Nucleus accumbens (tissue), 56 donors: ENCODE measurements at places on chromosomes 7 and 10.

GRCh38 chr7:65968256-65969185 is 13.5 kb downstream of the GUSB start:
- no peak for DNase-seq

- DNase-seq: peak; percentile 43
Observed at GRCh38 chr7:17298102-17298839, at the start of gene AHR. Gene AHR (plus strand): TSS chr7:17298652. CDS start chr7:17299265, 613 bp downstream.

GRCh38 chr10:6362879-6363278 is 160.1 kb downstream of the PFKFB3 start:
- DNase-seq: no peak

- no peak for DNase-seq
Observed at GRCh38 chr7:41709621-41710020, 6.7 kb upstream of the INHBA start.

- no peak for DNase-seq
Observed at GRCh38 chr10:69869291-69869961, 67.7 kb downstream of the COL13A1 start.

DNA sequence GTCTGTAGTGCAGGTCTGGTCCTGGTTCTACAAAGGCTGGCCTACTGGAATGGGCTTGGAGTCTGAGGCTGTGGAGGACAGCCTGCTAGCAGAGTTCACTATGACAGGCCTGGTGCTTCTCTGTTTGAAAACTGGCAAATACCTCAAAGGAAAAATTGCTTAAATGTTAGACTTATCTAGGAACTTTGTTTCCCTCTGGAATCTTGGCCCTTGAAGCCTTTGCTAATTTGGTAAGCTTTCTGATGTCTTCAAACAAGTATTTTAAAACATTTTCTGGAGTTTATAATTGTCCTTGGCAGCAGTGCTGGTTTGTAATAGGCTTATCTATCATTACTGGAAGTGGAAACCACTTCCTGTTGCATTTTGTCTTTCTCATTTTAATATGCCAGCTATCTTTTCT is 139.7 kb downstream of the TMEM26 start:
- no peak for DNase-seq

- no peak for DNase-seq
Observed at GRCh38 chr7:151518105-151518946, 1.4 kb downstream of the RHEB start.

GRCh38 chr10:31000867-31001266 is 30.8 kb downstream of the ZNF438 start:
- no peak for DNase-seq

GRCh38 chr7:5375925-5376324 is 47.7 kb downstream of the TNRC18 start:
- DNase-seq: no peak

DNA sequence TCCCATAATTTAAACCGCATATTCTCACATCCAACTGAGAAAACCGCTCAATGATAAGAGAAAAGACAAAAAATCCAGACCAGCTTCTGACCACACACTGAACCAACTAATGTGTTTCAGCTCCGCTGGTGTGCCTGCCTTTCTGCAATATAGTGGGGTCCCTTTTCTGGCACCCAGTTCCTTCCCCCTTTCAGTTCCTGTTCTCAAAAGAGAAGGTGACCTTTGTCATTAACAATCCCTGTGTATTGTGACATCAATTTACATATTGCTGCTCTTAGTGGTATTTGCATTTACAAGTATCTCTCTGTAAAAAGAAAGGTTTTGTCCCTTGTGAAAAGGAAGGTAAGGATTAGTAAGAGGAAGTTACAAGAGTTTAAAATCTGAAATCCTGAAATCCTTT is 1.4 kb downstream of the PPP1R17 start:
- DNase-seq: no peak

DNA sequence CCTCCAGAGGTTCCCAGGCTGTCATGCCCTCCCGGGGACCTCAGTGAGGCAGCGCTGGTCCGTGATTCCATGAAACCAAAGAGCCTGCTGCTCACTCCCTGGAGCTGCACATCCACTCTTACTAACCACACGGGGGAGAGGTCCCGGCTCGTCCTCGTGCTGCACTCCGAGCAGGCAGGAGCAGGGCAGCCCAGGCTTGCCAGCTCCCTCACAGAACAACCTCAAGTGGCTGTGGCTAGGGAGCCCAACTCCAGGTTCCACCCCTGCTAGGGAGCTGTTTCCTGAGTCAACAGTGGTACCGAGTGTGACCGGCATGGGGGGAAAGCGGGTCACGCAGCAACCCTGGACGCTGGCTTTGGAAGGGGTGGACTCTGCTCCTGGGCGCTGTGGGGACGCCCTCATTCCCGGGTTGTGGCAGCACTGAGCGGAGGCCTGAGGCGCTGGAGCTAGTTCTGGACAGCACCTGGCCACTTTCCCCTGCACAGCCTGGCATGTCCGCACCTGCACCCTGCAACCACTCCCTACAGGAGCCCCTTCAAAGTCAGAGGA is 27.9 kb upstream of the PPP2R2D start:
- DNase-seq: no peak

DNA sequence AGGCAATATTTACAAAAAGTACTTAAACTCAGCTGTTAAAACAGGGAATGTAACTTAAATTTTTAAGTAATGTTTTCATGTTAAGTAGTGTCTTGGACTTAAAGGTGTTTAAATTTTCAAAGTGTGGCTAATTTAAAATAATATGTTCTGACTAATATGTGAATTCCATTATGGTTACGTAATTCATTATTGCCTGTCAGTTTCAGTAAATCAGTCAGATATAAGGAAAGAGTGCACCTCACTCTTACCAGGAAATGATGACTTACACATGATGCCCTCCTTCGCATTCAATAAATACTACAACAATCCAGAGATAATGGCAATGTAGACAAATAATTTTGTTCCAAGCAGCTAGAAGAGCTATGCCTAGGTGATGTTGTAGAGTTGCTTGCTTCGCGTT is 69.0 kb upstream of the WNT16 start:
- no peak for DNase-seq

GRCh38 chr10:77713521-77714280 is 76.1 kb upstream of the KCNMA1 start:
- no peak for DNase-seq

- no peak for DNase-seq
Observed at GRCh38 chr7:2985866-2986265, 57.8 kb downstream of the CARD11 start.

GRCh38 chr10:128907155-128907941 is 559.7 kb upstream of the MGMT start:
- DNase-seq: no peak

GRCh38 chr7:155256081-155256760 is 41.5 kb upstream of the INSIG1 start:
- no peak for DNase-seq

DNA sequence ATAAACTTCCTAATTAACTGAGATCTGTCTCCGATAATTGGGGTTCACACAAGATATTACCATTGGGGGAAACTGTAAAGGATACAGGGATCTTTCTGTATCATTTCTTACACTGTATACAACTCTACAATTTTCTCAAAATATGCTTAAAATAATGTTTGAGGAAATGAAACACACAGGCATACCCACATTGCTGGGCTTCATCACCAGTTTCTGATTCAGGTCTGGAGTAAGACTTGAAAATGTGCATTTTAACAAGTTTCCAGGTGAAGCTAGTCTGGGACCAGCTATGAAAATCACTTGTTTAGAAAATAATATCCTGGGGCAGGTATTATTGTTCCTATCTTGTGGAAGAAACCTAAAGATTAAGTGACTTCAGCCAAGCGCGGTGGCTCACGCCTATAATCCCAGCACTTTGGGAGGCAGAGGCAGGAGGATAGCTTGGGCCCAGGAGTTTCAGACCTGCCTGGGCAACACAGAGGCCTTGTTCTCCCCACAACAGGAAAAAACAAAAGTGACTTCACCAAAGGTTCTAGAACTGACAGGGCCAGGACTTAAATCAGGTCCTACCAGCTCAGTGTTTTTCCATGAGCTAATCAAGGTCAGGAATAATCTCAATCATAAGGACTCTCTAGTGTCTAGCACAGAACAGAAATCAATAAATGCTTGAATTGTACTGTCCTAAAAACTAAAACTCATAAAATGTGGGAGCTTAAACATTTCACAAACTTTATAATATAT is 12.6 kb downstream of the TOMM7 start:
- DNase-seq: no peak

- DNase-seq: no peak
Observed at GRCh38 chr10:71214641-71215559, 2.5 kb downstream of the UNC5B start.

DNA sequence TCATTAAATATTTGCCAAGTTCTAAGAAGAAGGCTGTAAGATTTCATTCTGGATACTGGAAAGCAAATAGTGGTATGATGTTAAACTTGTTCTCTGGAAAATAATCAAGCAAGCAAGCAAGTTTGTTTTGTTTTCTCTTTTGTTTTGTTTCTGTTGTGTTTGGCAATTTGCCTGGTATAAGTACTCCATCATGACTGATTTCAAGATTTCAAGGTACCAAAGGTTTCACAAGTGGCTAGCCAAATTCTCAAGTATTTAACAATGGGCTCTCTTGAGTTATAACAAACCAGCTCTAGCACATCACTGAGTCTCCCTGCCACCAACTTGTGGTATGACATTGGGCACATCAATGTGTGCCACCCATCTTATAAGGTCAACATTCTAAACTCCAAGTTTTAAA is 151.7 kb upstream of the IGFBP3 start:
- DNase-seq: no peak

GRCh38 chr10:83816942-83817341 is 322.4 kb upstream of the GHITM start:
- DNase-seq: no peak

DNA sequence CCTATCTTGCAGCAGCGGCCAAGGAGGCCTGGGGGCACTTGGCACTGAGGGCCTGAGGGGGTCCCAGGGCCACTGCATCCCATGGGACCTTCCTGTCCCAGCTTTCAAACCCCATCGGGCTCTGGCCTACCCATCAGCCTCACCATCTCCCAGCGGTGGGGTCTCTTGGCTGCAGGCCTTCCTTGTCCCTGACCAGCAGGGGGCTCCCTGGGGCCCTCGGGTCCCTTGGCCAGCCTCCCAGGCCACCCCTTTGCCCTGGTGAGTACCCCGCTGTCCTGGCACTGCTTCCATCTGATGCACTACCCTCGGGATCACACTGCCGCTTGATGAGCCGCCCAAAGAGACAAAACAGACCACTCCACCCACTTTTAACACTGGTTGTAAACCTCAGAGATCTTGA is 43.5 kb downstream of the YKT6 start:
- DNase-seq: no peak

DNA sequence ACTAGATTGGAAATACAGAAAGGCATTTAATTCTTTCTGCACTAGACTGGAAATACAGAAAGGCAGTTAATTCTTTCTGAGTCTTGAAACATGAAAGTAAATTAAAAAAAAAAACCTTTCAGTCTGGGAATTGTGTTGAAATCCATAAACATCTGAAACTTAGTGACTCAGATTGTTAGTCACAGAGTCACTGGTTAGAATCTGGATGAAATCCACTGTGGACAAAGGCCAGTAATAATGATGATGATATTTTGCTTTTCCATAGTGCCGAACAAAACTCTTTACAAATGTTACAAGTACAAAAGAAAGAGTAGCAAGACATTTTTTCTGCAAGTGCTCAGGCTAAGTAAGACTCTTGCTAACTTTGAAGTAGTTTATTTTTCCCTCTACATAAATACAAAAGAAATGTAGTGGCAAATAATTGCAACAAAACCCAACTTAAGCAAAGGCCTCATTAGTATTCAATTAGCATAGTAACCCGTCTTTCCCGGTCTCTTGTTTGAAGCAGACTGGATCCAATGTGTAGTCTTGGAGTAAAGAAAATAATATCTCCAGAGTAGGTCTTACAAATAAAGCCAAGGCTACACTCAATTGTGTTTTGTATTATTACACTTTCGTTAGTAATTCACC is 5.8 kb upstream of the PRTFDC1 start:
- DNase-seq: no peak
